ENCODE measurements at places on chromosomes 12 and 14.

DNA sequence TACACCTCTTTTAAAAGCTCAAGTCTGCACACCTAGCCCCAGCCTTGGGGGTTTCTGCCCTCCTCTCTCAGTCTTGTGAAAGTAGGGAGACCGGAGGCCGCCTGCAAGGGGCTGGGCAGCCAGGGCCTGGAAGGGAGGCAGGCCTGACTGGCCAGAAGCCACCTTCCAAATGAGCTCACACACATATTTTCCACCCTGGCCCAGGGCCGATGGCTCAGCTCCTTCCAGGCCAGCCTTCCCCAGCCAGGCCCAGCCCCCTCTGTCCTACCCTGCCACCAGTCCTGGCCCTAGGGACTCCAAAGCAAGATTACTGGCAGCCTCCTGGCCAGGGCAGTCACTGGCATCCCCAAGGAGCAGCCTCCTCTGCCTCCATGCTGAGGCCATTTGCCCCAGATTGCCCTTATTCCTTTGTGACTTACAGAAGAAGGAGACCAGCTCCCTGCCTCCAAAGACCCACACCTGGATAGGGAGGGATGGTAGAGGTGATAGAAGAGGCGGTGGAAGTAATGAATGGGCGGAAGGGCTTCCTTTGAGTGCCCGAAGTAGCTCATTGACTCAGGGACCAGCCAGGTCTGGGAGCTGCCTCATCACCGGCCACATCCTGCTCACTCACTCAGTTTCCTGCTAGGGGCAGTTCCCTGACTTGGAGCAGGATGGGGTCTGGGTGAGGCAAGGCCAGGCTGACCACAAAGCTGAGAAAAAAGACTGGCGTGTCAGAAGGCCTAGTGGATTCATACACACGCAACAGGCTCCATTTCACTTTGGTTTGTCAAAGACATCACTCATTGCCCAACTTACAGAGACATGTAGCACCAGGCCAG, 14.8 kb downstream of the MMP14 start:
- DNase-seq: no peak

- no peak for DNase-seq
Measured at GRCh38 chr12:104197264-104197663, 18.3 kb upstream of the TXNRD1 start.

- no peak for DNase-seq
Measured at GRCh38 chr12:49673446-49674317, 33.5 kb downstream of the FMNL3 start.

DNA sequence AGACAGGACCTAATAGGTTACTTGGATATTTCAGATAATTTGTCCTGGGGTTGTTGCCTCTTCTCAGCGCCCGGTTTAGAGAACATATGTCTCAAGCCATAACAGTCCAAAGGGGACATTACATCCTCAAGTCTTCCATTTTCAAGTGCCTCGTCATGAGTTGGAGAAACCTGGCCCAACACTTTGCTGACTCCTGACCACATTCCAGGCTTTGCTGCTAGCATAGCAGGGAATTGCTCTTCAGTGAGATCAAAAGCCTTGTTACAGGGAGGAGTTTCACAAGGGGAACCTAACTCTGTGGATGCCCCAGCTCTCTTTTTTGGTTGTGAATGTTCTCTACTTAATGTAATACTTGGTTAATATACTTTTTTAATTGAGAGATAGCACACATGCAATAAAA, 8.2 kb upstream of the MMP19 start:
- no peak for DNase-seq

DNA sequence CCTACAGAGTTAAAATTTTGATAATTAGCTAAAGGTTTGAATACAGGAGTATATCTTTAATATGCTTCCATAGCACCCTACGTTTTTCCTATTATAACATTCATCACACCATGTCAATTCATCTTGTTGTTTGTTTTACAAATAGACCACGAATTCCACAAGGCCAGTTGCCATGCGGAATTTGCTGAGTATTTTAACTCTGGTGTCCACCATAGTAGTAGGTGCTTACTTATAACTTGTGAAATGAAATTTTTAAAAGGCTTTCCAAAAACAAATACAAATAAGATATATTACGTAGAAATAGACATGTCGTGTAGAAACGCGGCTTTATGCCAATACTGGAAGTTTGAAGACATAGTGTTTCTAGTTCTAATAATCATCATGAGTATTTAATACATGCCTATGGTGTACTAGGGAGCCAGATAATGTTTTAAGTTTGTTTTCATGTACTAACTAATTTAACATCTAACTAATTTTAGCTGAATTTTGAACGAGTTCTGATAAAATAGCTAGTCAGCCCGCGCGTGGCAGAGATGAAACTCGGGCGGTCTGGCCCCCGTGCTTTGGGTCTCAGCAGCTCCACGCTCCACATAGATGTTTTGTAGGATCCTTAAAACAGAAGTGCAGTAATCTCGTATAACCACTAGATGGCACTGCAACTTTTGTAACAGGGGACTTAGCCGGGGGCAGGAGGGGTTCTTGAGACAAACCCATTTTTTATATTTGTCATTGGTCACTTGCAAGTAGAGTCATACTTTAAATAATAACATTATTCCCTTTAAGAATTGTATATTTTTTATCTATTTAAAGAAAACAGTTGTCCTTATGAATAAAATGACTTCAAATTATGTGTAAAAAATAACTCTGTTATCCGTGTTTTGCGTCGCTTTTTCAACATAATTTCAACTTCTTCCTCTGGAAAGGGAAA, 10.2 kb downstream of the CD69 start:
- DNase-seq: no peak

DNA sequence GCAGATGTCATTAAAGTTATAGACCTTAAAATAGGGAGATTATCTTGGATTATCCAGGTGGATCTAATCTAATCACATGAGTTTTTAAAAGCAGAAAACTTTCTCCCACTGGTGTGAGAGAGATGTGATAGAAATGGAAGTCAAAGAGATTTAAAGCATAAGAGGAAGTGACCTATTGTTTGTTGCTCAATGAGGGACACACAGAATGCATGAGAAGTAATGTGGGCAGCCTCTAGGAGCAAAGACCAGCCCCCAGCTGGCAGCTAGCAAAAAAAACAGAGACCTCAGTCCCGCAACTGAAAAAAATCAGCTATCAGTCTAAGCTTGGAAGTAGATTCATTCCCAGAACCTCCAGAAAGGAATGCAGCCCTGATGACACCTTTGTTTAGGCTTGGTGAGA, 24.6 kb upstream of the ANP32D start:
- DNase-seq: no peak

DNA sequence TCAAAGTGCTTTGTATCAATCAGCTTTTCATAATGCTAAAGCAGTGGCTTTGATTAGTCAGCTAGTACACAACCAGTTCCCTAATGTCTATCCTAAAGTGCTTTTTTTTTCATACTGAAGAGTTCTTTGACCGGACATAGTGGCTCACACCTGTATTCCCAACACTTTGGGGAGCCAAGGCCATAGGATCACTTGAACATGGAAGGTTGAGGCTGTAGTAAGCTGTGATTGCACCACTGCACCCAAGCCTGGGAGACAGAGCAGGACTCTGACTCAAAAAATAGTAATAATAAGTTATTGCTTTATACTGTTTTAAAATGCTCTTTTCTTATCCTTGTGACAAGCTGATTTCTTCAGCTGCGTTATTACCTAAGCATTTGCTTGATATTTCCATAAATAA, 154.6 kb upstream of the AEBP2 start:
- no peak for DNase-seq

All from activated CD8-positive, alpha-beta memory T cell treated with anti-CD3 and anti-CD28 coated beads for 48 hours (primary cell).